ENCODE measurements at places on chromosomes 2 and 18. TPM values are rescaled to one million over a fixed set of nuclear protein-coding genes. Genes with fewer than 3 reads are reported as not detected.

The ABCG8 gene
- total RNA-seq = not detected

The NT5DC4 gene
- not detected for total RNA-seq

The OXER1 gene
- total RNA-seq = 0.13 TPM

The ANKAR gene
- total RNA-seq = 2.1 TPM

The KCMF1 gene
- 23.7 TPM for total RNA-seq

The POTEI gene
- total RNA-seq = not detected

The CHPF gene
- total RNA-seq = 201 TPM

The HRH4 gene
- not detected for total RNA-seq

The SERPINB5 gene
- 1.8 TPM for total RNA-seq

The PAX8 gene
- 1.9 TPM for total RNA-seq

The GCG gene
- not detected for total RNA-seq

The CAPN14 gene
- total RNA-seq = not detected

The IL36G gene
- not detected for total RNA-seq

The TOGARAM2 gene
- total RNA-seq = not detected
